Cardiac fibroblast (primary cell): ENCODE measurements at places on chromosomes 2 and 18.

DNA sequence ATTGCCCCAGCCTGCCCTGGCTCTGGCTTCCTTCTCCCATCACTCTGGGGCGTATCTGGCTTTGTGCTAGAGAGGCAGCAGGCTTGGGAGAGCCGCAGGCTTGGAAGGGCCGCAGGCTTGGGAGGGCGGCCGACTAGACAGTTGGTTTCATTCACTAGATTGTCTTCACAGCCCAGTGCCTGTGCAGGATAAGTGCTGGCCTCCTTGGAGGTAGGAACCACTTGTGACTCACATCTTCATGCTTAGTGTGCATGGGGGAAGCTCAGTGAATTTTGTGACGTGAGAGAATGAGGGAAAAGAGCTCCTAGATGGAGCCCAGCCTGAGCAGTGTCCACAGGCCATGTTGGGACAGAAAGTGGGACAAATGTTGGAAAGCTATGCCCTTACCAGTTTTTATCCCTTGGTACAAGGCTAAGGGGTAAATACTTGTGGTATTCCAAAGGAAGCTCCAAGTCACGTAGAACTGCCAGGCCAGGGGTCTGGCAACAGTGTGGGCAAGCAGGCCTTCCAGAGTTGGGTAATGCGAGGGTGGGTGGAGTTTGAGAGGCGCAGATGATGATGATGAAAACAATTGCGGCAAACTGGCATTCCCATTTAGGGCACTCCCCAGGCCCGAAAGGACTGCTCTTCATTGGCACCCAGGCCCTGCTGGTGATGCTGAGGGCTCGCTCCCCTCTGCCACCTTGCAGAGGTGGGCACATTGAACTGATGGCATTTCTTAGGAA, 100.1 kb downstream of the DDX1 start:
- DNase-seq: no peak

- DNase-seq: no peak
Observed at GRCh38 chr2:164714471-164714870, 93.2 kb upstream of the GRB14 start.

DNA sequence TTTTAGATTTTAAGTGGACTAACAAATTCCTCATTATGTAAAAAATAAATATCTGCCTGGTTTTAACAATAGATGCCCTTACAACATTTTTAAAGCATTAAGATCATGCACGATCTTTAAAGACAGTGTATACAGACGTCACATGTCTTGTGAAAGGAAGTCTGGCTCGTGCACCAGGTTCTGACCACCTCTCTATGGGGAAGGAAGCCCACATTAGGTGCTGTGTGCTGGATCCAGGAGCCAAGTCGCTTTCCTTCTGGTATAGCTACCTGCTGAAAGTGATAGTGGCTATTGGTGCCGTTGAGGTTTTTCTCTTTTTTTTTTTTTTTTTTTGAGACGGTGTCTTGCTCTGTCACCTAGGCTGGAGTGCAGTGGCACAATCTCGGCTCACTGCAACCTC, 116.5 kb downstream of the NCK2 start:
- DNase-seq: no peak

GRCh38 chr2:43518181-43518580, 77.7 kb downstream of the THADA start:
- peak; percentile 40 for DNase-seq

DNA sequence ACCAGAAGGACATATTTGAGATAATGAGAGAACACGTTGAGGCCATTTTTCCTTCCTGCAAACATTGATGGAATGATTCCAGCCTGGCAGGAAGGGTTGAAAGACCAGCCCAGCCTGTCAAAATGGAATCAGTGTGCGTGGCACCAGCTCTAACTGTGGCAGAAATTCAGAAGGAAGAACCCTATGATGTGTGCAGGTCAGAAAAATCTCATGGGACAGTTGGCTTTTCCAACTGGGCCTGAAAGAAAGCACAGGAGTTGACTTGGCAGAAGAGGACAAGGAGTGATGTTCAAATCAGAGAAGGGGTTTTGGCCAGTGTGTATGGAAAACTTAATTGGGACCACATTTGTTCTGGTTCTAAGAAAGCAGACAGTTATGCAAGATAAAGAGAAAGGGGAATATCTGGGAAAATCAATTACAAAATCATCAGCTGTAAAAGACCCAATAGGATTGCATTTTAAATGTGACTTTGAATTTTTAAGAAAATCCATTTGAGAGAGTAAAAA, 192.8 kb upstream of the PID1 start:
- DNase-seq: no peak

- no peak for DNase-seq
Observed at GRCh38 chr2:8238521-8239230, 443.2 kb upstream of the ID2 start.

- DNase-seq: no peak
Observed at GRCh38 chr2:200254773-200255172, 51.7 kb upstream of the SPATS2L start.

- peak; percentile 65 for DNase-seq
Observed at GRCh38 chr2:121596221-121597080, 52.8 kb downstream of the CLASP1 start.

DNA sequence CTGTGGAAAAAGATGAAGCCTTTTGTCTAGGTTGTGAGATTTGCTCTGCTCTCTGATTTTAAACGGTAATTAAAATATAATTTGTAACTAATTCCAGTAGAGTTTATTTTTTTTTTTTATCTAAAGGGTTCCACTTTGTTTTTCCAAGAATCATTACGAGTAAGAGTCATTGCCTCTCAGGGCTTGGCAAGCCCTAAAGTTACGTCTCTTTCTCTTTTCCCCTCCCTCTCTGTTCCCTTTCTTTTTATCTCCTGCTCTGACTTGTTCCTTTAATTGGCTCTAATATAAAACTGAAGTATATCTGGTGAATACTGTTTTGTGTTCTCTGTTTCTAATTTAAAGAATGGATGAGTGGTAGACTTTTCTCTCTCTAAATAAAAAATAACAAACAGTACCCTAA, 75.8 kb downstream of the CALCRL start:
- DNase-seq: peak; percentile 73

DNA sequence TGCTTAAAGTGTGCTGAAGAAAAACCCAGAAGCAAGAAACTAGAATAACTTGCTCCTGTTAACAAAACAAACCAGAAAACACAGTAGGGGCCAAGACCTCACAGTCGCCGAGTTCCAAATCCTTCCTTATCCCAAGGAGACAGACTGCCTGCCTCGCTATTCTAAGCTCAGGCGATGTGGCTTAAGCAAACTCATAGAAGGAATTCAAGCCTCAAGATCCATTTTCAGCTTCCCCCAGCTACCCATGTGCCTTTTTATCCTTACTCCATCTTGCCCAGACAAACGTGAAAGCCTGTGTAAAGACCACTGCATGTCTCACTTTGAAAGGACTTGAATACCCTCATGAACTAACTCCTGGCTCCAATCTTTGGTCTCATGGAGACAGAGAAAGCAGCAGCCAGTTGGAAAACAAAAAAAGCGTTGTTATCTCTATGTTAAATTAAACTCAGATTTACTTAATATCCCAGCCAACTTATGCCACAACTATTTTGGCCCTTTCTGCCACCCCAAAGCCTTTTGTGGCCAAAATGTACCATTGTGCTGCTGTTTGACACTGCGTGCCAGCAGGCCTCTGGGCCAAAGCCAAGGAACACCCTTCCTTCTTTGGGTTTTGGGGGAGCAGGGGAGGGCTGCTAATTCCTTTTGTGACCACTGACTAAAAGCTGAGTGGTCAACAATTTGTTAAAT, 123.2 kb upstream of the FZD5 start:
- DNase-seq: no peak

GRCh38 chr18:59605633-59606192, 91.5 kb downstream of the CCBE1 start:
- peak; percentile 4 for DNase-seq

DNA sequence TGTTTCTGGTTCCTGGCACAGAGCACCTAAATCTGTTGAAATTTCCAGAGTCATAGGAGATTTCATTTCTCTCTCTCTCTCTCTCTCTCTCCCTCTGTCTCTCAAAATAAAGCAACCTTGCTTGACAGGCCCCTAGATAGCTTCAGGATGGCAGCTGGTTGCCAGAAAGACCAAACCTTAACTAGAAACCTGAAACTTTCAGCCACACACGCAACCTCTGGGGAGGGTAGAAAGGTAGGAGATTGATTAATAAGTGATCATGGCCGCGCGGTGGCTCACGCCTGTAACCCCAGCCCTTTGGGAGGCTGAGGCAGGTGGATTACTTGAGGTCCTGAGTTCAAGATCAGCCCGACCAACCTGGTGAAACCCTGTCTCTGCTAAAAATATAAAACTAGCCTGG, 1885.4 kb upstream of the CELF4 start:
- DNase-seq: no peak
